ENCODE measurements at places on chromosomes 13 and 19. TPM values are rescaled to one million over a fixed set of nuclear protein-coding genes. Genes with fewer than 3 reads are reported as not detected.

The TJP3 gene
- total RNA-seq = 20.0 TPM

The FAM83E gene
- total RNA-seq = 6.1 TPM

The PGLYRP2 gene
- not detected for total RNA-seq

The FGF22 gene
- not detected for total RNA-seq

The UGGT2 gene
- 20.8 TPM for total RNA-seq

The PSG5 gene
- total RNA-seq = not detected

The DZIP1 gene
- 5.9 TPM for total RNA-seq

The FAAP24 gene
- 4.5 TPM for total RNA-seq

The CEACAM8 gene
- total RNA-seq = not detected

The CPT1C gene
- total RNA-seq = 7.8 TPM

GRCh38 chr13:55199134-55199533 is 1941.6 kb upstream of the PRR20A start:
- no peak for DNase-seq
- H3K27ac ChIP-seq = no peak overlapping the region
- H3K36me3 ChIP-seq = no peaks in the 10 kb centered on the region
- H3K4me1 ChIP-seq = peaks cover 4% of the 10 kb centered on the region

GRCh38 chr19:41821003-41821735 is 23.3 kb downstream of the LYPD4 start:
- H3K4me1 ChIP-seq = no peaks in the 10 kb centered on the region
- H3K36me3 ChIP-seq = no peaks in the 10 kb centered on the region
- H3K27ac ChIP-seq = no peak overlapping the region
- H3K27me3 ChIP-seq = peaks cover 22% of the 10 kb centered on the region

DNA sequence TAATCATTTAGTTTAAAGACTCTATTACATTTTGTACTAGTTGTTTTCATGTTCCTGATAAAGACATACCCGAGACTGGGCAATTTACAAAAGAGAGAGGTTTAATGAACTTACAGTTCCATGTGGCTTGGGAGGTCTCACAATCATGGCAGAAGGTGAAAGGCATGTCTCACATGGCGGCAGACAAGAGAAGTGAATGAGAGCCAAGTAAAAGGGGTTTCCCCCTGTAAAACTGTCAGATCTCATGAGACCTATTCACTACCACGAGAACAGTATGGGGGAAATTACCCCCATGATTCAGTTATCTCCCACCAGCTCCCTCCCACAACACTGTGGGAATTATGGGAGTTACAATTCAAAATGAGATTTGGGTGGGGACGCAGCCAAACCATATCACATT is 129.2 kb downstream of the PAN3 start:
- no peak overlapping the region for H3K4me3 ChIP-seq
- no peaks in the 10 kb centered on the region for H3K4me1 ChIP-seq
- H3K27ac ChIP-seq = no peak overlapping the region
- no peak for DNase-seq
- no peaks in the 10 kb centered on the region for H3K27me3 ChIP-seq

GRCh38 chr13:96284971-96285370 is 195.1 kb downstream of the HS6ST3 start:
- no peaks in the 10 kb centered on the region for H3K27me3 ChIP-seq
- no peak for DNase-seq
- no peak overlapping the region for H3K4me3 ChIP-seq
- H3K36me3 ChIP-seq = no peaks in the 10 kb centered on the region
- no peaks in the 10 kb centered on the region for H3K4me1 ChIP-seq

GRCh38 chr19:29811125-29812079 is at the start of gene CCNE1:
Gene CCNE1 (plus strand): TSS chr19:29811991. CDS start chr19:29812556, 565 bp downstream.
- peak; percentile 93 for DNase-seq
- peaks cover 10% of the 10 kb centered on the region for H3K4me1 ChIP-seq
- peak within 1 kb of the TSS; percentile 90 for H3K27ac ChIP-seq
- peak within 1 kb of the TSS; percentile 93 for H3K4me3 ChIP-seq
- peaks cover 3% of the 10 kb centered on the region for H3K36me3 ChIP-seq

GRCh38 chr13:20669162-20669561 is 34.3 kb upstream of the IL17D start:
- DNase-seq = no peak
- no peak overlapping the region for H3K4me3 ChIP-seq
- no peaks in the 10 kb centered on the region for H3K4me1 ChIP-seq
- peaks cover 20% of the 10 kb centered on the region for H3K36me3 ChIP-seq
- H3K27ac ChIP-seq = no peak overlapping the region

DNA sequence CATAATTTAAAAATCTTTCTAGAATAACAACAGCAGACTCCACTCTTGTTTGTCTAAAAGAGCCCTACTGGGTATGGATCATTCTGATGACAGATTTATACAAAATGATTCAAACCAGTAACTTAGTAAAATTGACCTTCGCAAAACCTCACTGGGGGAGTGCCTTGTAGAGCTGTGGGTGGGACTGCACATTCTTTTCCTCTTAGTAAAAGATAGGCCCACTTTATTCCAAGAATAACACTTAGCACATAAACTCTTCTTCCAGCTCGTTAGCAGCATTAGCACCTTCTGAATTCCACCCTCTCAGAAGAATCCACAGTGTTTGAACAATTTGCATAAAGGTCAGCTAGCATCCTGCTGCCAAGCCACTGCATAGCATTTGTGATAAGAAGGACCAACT is 106.8 kb downstream of the STOML3 start:
- no peaks in the 10 kb centered on the region for H3K27me3 ChIP-seq
- no peak overlapping the region for H3K27ac ChIP-seq
- H3K36me3 ChIP-seq = peaks cover 9% of the 10 kb centered on the region
- H3K4me3 ChIP-seq = no peak overlapping the region

DNA sequence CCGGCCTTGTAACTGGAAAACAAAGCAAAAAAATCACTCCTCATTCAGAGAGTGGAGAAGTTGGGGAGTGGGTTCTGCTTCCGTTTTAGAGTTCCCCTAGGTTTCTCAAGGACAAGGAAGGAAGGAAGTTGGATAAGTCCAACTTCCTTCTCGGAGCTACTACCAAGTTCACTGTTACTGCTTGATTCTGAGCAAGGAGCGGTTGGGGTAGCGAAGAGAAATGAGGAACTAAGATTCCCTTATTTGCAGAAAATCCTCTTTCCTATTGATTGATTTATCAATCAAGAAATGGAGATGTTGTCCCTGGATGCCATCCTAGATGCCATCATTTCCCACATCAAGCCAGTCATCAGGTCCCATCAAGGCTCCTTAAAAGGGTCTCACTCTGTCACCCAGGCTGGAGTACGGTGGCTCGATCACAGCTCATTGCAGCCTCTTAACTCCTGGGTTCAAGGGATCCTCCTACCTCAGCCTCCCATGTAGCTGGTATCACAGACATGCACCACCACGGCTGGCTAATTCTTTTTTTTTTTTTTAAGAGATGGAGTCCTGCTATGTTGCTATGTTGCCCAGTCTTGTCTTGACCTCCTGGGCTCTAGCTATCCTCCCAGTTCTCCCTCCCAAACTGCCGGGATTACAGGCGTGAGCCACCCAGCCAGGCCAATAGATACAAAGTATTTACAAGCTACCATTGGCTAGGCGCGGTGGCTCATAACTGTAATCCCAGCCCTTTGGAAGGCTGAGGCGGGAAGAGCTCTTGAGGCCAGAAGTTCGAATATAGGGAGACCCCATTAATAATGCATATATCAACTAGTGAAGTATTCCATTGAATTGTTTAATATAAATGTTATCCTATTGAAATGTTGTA is 809 bp upstream of the B9D2 start:
- peaks cover 14% of the 10 kb centered on the region for H3K4me1 ChIP-seq
- H3K27ac ChIP-seq = peak overlapping the region; percentile 100
- no peak for DNase-seq

GRCh38 chr19:19185853-19186740 is 5.9 kb downstream of the BORCS8 start:
- peaks cover 6% of the 10 kb centered on the region for H3K4me1 ChIP-seq
- no peak for DNase-seq
- peak overlapping the region; percentile 31 for H3K4me3 ChIP-seq
- H3K36me3 ChIP-seq = peaks cover 22% of the 10 kb centered on the region

DNA sequence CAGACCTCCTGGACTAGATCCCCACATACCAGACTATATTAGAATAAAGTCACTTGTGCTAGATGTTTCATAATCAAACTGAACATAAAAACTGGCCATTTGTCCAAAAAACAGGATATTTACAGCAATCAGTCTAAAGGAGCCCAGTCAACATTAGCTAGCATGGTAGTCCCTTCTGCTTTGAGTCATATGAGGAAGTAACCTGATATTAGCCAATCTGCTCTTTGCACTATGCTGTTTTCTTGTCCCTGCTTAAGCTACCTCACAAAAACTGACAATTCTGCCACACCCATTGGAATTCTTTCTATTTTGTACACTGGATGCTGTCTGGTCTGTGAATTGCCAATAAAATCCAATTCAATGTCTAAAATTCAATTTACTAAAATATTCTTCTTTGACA is 1824.2 kb downstream of the OLFM4 start:
- DNase-seq = no peak
- H3K27me3 ChIP-seq = no peaks in the 10 kb centered on the region
- no peak overlapping the region for H3K4me3 ChIP-seq
- H3K36me3 ChIP-seq = no peaks in the 10 kb centered on the region
- H3K27ac ChIP-seq = no peak overlapping the region

- peak; percentile 83 for DNase-seq
- peaks cover 45% of the 10 kb centered on the region for H3K27me3 ChIP-seq
- no peak within 1 kb of the TSS for H3K27ac ChIP-seq
Measured at GRCh38 chr19:18097217-18097992, at the start of gene MAST3. Gene MAST3 (plus strand): TSS chr19:18097778. CDS start chr19:18097793, 15 bp downstream.

GRCh38 chr13:20197361-20197834 is 4.7 kb upstream of the GJB2 start:
- no peak for DNase-seq
- no peak overlapping the region for H3K4me3 ChIP-seq
- no peaks in the 10 kb centered on the region for H3K36me3 ChIP-seq
- H3K4me1 ChIP-seq = peaks cover 14% of the 10 kb centered on the region

- H3K27me3 ChIP-seq = peaks cover 52% of the 10 kb centered on the region
- DNase-seq = no peak
- H3K4me1 ChIP-seq = peaks cover 7% of the 10 kb centered on the region
- H3K36me3 ChIP-seq = no peaks in the 10 kb centered on the region
- no peak overlapping the region for H3K27ac ChIP-seq
- peak overlapping the region; percentile 52 for H3K4me3 ChIP-seq
Measured at GRCh38 chr13:28717170-28717569, 1.6 kb downstream of the SLC46A3 start.

DNA sequence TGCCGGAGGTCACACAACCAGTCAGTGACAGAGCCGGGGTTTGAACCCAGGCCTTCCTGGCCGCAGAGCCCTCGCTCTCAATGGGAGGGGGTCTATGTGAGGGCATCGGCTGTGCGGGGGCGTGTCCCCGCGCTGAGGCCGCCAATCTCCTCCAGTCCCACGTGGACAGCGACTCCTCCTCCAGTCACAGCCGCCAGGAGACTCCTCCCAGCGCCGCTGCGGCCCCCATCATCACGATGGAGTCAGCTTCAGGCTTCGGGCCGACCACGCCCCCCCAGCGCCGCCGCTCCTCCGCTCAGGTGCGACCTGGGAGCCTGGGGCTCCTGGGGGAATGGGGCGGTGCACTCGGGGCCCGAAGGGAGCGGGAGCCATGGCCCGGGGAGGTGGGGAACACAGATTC is 6.0 kb downstream of the SPRED3 start:
- H3K4me3 ChIP-seq = no peak overlapping the region
- peaks cover 51% of the 10 kb centered on the region for H3K27me3 ChIP-seq
- no peak for DNase-seq
- H3K36me3 ChIP-seq = peaks cover 18% of the 10 kb centered on the region
- H3K27ac ChIP-seq = no peak overlapping the region

- peaks cover 17% of the 10 kb centered on the region for H3K4me1 ChIP-seq
- H3K36me3 ChIP-seq = no peaks in the 10 kb centered on the region
- no peak overlapping the region for H3K4me3 ChIP-seq
- H3K27me3 ChIP-seq = no peaks in the 10 kb centered on the region
Measured at GRCh38 chr19:40422748-40423566, 2.8 kb downstream of the SERTAD1 start.

DNA sequence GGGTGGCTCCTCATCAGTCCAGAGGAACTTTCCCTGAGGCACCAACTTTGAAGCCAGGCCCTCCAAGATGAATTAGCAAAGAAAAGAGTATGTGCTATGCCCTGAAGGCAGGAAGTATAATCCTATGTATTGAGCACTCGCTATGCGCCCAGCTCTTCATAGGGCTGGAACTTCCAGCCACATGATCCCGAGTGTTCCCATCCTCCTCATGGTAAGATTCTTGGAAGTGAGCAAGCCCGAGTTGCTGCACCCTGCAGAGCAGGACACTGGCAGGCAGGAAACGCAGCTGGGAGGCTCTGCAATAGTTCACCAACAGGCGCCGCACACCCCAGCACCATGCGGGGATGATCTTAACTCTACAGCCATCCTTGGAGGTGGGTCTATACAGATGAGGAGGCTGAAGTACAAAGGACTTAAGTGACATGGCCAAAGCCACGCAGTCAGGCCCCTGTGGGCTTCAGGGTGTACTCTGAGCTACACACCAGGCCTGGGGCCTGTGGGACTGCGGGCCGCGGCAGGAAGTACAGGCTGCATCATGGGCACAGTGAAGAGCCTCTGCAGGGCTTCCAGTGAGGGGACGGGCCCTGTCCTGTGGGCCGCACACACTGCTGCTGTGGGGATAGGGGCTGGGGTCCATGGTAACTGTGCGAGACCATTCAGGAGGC is 25.1 kb downstream of the C19orf47 start:
- peak overlapping the region; percentile 34 for H3K27ac ChIP-seq
- H3K27me3 ChIP-seq = no peaks in the 10 kb centered on the region
- H3K4me1 ChIP-seq = peaks cover 3% of the 10 kb centered on the region
- H3K4me3 ChIP-seq = no peak overlapping the region
- no peak for DNase-seq

- no peak overlapping the region for H3K4me3 ChIP-seq
- no peak overlapping the region for H3K27ac ChIP-seq
- no peak for DNase-seq
- no peaks in the 10 kb centered on the region for H3K4me1 ChIP-seq
- H3K36me3 ChIP-seq = no peaks in the 10 kb centered on the region
Measured at GRCh38 chr19:42794765-42795164, 29.3 kb upstream of the PSG8 start.

DNA sequence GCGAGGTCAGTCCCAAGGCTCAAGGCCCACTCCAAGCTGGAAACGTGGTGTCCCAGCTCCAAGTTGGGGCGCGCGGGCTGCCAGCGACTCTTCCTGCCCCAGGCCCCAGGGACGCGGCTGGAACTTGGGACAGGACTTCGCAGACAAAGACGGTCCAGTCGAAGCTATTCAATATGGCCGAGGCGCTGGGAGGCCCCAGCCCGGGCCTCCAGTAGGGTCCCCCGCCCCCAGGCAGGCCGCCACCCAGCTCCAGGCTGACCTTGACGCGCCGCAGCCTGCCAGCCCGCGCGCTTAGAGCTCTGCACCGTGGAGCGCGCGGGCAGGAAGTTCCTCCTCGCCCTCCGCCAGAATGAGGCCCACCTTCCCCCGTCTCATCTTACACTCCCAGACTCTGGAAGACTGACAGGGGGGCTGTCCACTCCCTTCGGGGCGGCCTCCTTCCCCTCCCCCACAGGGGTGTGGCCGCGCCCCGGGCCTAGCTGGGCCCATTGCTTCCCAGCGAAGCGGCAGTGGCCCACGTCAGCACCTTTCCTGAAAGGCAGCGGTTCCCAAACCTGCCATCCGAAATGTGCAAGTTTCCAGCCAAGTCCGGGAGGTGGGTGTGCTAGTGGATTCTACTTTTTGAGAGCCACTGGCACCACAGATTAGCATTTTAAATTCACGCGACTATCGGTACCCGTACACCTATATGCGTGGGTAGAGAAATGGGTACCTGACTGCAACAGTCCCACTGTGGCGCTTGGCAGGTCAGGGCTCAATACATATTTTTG is at the start of gene CCDC8:
Gene CCDC8 (minus strand): TSS at position 303 of the 770 bp plus-strand sequence. CDS start 754 bp downstream, outside the sequence.
- peaks cover 34% of the 10 kb centered on the region for H3K4me1 ChIP-seq
- peak within 1 kb of the TSS; percentile 83 for H3K27ac ChIP-seq
- peaks cover 9% of the 10 kb centered on the region for H3K36me3 ChIP-seq
- peaks cover 2% of the 10 kb centered on the region for H3K27me3 ChIP-seq
